ENCODE measurements at places on chromosomes 6 and 20.
A peak's percentile ranks its signal among the peaks of the same experiment; 100 is the strongest.

- DNase-seq: no peak
Observed at GRCh38 chr6:3286641-3287171, 28.0 kb downstream of the PSMG4 start.

GRCh38 chr20:49483018-49483695 is 689 bp upstream of the KCNB1 start:
- no peak for DNase-seq

- peak; percentile 57 for DNase-seq
Observed at GRCh38 chr6:44457596-44457995, 70.1 kb downstream of the CDC5L start.

- peak; percentile 38 for DNase-seq
Observed at GRCh38 chr6:142914937-142915697, 29.9 kb downstream of the HIVEP2 start.

DNA sequence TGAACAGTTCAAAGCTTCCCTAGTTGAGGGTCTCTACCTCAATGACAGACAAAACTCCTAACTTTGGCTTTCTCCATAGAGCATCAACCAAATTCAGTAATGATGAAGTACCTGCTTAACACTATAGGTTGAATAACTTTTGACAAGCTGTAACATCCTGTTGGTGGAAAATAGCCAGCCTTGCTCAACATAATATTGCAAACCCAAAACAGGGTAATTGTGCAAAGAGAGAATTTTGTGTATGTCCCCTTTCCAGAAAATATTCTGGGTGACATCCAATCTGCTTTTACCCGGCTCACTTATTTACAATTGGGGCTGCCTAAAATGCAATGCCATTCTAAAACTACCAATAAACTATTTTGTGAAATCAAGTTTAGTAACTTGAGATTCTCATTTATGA is 72.8 kb downstream of the ATXN1 start:
- DNase-seq: peak; percentile 56

GRCh38 chr6:41548098-41548840 is 2.1 kb downstream of the FOXP4 start:
- DNase-seq: peak; percentile 89

- DNase-seq: peak; percentile 52
Observed at GRCh38 chr6:129606664-129607063, 103.3 kb downstream of the ARHGAP18 start.

- DNase-seq: no peak
Observed at GRCh38 chr6:56766806-56767178, 124.1 kb upstream of the DST start.

DNA sequence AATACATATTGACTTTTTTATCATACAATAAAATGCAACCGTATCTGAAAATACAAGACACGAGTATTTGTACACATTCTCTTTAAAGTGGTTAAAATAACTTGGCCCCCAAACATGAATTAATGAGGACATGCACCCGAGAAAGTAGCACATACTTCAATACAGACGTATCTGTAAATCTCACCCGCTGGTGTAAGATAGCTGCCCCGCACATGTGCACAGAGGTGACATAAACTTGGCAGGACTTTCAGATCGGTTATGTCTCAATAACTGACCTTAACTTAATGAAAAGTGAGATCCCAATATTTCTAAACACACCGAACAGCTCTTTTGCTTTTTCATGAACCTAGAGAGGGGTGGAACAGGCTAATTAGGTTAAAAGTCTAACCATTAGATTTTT is 91.5 kb upstream of the RPS6KA2 start:
- DNase-seq: no peak

- DNase-seq: no peak
Observed at GRCh38 chr20:18046535-18046934, 11.2 kb downstream of the OVOL2 start.

GRCh38 chr6:169714178-169714577 is 10.1 kb downstream of the PHF10 start:
- no peak for DNase-seq

- DNase-seq: no peak
Observed at GRCh38 chr6:14269436-14269835, 151.9 kb downstream of the CD83 start.

GRCh38 chr20:38685853-38686473 is 38.3 kb upstream of the SLC32A1 start:
- peak; percentile 47 for DNase-seq

DNA sequence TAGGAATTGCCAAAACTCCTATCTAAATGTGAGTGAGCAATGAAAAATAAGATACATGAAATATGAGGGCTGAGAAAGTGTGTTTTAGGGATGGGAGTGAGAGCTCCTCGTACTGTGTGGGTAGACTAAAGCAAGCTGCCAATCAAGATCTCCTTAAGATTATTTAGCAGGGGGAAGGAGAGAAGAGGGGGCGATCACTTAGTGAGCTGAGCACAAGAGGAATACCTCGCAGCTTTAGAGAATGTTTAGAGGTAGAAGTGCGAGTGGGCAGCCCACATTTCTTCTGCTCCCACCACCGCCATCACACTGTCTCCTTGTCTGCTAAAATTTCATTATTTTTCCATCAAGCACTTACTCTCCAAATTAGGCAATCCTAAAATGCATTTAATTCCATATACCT is 312.6 kb downstream of the ALDH8A1 start:
- no peak for DNase-seq

- DNase-seq: no peak
Observed at GRCh38 chr6:133062077-133062476, 179.1 kb upstream of the EYA4 start.

DNA sequence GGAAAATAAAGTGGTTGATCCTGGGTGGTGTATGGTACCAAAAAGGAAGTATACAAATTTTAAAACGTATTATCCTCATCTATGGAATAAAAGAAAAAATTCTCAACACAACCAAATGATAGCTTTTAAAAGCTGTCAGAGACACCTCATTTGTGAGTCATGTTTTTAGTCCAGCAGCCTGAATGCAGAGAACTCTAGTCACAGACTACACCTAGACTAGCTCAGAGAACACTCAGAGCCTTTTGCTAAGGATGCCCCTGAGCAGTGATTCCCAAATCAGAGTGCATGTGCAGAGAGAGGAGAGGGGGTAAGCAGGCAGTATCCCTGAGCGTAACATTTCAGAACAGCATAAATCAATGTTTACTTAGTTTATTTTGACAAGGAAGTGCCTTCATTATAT is 809.3 kb downstream of the HACE1 start:
- DNase-seq: no peak

GRCh38 chr6:119541132-119541905 is 191.8 kb upstream of the MAN1A1 start:
- no peak for DNase-seq

GRCh38 chr6:127436578-127437110 is 22.5 kb downstream of the KIAA0408 start:
- DNase-seq: no peak

DNA sequence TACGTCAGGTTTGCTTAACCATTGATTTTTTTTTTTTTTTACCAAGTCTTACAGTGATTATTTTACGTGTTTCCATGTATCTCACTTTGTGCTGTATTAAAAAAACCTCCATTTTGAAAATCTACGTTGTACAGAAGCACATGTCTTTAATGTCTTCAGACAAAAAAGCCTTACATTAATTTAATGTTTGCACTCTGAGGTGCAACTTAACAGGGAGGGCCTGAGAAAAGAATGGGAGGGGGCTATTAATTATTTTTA is 8.4 kb downstream of the LOC128125822 start:
- DNase-seq: no peak

DNA sequence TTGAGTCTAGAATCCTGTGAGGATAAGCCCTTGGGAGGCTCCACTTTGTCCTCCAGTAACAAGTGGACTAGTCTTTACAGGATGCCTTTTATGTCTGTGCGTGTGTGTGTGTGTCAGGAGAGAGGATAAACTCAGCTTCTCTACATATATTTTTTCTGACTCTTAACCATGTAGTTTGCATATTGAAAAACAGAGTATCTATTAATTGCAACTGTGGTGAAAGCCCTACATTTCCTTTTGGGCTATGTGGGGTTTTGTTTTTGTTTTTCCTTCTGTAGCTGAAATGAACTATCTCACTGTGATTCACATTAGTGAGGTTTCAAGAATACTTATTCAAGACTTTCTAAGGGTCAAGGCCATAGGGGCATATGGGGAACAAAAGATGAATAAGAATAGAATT is 17.7 kb downstream of the TPBG start:
- no peak for DNase-seq

GRCh38 chr6:71855406-71855805 is 30.9 kb upstream of the RIMS1 start:
- DNase-seq: no peak

GRCh38 chr6:21476112-21476511 is 117.4 kb upstream of the SOX4 start:
- no peak for DNase-seq

DNA sequence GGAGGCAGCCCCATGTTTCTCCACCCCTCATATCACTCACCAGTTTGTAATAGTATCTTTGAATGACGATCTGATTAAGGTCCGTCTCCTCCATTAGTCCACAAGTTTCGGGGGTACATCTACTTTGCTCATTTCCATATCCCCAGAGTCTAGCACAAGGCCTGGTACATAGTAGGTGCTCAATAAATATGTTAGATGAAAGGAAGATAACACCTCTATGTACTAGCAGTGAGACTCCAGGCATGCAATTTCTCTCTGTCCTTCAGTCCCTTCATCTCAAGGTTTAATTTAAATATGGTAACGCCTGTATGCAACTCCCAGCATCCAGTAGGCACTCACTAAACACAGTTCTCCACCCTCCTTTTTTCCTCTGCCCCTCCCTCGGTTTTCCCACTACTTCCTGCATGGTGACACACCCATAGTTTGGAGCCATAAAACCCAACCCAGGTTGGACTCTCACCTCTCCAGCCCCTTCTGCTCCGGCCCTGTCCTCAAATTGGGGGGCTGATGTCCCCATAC is 461 bp upstream of the HNF4A start:
- DNase-seq: no peak

DNA sequence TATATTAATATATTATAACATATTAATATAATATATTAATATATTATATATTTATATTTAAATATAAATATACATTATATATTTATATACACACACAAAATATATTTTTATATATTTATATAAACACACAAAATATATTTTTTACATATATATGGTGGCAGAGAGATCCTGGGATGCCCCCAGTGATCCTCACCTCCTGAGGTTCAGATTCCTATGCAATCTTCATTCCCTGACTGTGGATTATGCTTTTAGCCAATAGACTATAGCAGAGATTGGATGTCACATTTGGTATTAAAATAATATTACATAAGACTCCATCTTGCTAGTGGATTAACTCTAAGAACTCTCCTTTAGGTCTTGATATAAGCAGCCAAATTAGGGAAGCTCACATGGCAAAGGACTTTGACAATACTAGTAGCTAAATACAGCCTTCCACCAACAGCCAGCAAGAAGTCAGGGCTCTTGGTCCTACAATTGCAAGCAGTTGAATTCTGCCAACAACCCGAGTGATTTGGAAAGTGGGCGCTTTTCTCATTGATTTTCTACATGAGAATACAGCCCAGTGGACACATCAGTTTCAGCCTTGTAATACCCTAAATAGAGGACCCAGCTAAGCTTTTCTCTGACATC is 681.0 kb downstream of the C6orf118 start:
- DNase-seq: no peak

Measured in suppressor macrophage treated with lipopolysaccharide for 1 hour (primary cell).